ENCODE measurements at places on chromosomes 6 and 20. TPM values are rescaled to one million over a fixed set of nuclear protein-coding genes. Genes with fewer than 3 reads are reported as not detected.

GID8 gene
- polyA plus RNA-seq = 18.6 TPM

BTN1A1 gene
- not detected for polyA plus RNA-seq

RNF39 gene
- polyA plus RNA-seq = 0.07 TPM

PTGIS gene
- polyA plus RNA-seq = 0.05 TPM
